ENCODE measurements at places on chromosomes 12 and 14. TPM values are rescaled to one million over a fixed set of nuclear protein-coding genes. Genes with fewer than 3 reads are reported as not detected.

LMO3 gene
- total RNA-seq = 45.4 TPM

COX8C gene
- not detected for total RNA-seq

FGF6 gene
- not detected for total RNA-seq

IRAK3 gene
- total RNA-seq = 29.8 TPM

DNAJC22 gene
- total RNA-seq = 0.68 TPM

SYNDIG1L gene
- 0.21 TPM for total RNA-seq

VRTN gene
- total RNA-seq = not detected

AKAP5 gene
- 2.8 TPM for total RNA-seq

DNA sequence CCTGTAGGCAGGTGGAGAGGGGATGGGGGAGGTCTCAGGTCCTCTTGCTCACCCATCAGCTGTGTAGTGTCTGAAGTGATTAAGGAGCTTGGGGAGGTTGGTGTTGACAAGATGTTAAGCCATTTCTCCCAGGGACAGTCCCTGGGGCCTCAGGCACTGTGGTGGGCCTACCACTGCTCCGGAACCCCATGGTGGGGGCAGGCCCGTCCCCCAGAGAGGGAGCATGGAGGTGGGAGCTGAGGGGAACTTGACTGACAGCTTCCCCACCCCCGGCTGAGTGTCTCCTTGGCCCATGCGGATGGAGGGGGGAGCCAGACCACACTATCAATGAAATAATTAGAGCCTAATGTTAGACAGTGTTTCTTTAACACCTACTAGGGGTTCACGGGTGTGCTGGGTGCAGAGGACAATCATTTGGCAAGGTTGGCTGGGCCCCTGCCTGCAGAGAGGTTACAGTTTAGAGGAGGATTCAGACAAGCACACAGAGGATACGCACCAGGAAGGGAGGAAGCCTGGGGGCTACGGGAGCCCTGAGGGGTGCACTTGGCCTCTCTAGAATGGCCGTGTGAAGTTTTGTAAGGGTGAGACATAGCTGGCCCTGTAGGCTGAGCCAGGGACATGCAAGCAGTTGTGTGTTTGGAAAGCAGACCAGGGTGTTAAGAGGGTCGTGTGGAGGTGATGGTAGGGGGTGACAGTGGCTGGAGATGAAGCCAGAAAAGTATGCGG is 19.3 kb upstream of the KRT80 start:
- DNase-seq = no peak

- DNase-seq = no peak
These were observed 414.0 kb upstream of the FLRT2 start for GRCh38 chr14:85115921-85116320.

- no peak for DNase-seq
These were observed 45.5 kb downstream of the EML1 start for GRCh38 chr14:99838639-99839134.

DNA sequence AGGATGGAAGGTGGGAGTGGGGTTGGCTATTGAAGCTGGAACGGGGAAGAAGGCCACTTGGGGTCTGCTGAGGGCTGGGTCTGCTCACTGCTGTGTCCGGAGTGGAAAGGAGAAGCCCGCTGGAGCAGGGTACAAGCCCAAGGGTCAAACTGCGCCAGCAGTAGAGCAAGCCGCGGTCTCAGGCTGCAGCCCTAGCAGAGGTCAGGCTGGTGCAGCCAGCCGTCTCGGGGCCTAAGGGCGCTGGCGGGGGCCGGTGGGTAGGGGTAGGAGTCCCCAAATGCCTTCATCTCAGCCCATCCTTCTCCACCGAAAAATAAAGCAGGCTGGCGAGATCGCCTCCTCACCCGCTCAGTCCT is 718 bp upstream of the JDP2 start:
- DNase-seq = no peak

- DNase-seq = no peak
These were observed 512 bp downstream of the POU6F1 start for GRCh38 chr12:51217133-51217967.

DNA sequence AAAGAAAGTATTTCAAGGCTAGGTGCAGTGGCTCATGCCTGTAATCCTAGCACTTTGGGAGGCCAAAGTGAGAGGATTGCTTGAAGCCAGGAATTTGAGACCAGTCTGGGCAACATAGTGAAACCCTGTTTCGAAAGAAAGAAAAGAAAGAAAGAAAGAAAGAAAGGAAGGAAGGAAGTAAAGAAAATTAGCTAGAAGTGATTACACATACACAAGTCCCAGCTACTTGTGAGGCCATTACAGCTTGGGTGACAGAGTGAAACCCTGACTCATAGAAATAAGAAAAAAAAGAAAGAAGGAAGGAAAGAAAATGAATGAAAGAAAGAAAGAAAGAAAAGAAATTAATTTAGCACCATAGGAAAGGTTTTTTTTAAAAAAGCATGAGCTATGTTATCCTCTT is 33.3 kb upstream of the PPP1CC start:
- no peak for DNase-seq

GRCh38 chr12:108235197-108235984 is 103.7 kb downstream of the CMKLR1 start:
- DNase-seq = no peak

- DNase-seq = no peak
These were observed 680 bp downstream of the NECAP1 start for GRCh38 chr12:8082808-8083100.

GRCh38 chr12:3557116-3557697 is 66.2 kb downstream of the PRMT8 start:
- DNase-seq = no peak

- no peak for DNase-seq
These were observed 141.5 kb downstream of the CAND1 start for GRCh38 chr12:67410667-67411067.

DNA sequence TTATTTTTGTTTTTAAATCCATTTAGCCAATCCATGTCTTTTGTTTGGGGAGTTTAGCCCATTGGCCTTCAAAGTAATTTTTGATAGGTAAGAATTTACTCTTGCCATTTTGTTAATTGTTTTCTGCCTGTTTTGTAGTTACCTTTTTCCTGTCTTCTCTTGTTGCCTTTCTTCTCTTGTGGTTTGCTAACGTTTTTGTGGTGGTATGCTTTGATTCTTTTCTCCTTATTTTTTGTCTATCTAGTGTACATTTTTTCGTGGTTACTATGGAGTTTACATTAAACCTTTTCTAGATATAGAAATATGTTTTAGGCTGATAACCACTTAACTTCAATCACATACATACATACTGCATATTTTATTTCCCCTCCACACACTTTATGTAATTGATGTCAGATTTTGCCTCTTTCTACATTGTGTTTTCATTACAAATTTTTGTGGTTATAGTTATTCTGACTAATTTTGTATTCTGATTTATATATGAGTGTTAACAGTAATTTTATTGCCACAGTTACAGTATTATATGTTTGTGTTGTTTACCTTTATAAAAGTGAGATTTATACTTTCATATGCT is 19.2 kb upstream of the PPP1R12A start:
- no peak for DNase-seq

DNA sequence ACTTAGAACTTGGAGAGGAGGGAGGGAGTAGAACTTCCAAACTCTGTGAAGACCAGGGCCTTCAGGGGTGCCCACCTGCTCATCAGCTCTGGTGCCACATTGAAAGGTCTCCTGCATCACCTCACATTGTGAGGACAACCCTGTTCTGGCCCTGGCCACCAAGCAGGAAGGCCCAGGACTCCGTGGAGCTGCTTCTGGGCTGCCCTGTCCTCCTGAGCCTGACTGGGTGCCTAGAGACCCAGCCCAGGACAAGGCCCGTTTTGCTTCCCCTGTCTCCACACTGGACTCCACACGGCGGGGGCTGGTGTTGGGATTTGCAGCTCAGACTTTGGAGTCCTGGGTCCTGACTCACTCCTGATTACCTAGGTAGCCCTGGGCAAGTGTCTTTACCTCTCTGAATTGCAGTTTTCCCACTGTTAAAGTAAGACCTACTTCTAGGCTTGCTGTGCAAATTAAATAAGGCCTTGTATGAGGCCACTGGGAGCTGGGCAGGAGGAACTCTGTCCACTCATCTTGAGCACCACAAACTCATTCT is 12.5 kb upstream of the KRT82 start:
- DNase-seq = no peak

- DNase-seq = no peak
These were observed 8.3 kb downstream of the CDKL1 start for GRCh38 chr14:50388256-50388931.

GRCh38 chr12:45863332-45863731 is 127.0 kb downstream of the SCAF11 start:
- DNase-seq = no peak

DNA sequence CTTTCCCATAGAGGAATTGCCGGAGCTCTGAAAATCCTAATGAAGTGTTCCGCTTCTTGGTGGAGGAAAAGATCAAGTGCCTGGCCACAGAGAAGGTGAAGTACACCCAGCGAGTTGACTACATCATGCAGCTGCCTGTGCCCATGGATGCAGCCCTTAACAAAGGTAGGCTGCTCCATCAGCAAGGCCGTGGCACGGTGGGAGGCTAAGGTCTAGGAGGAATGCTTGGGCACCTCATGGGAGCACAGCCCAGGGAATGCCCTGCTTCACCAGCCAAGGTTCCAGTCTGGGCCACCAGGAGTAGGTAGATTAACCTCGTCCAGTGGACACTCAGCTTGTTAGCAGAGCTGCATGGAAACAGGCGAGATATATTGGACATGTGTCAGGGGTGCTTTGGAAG is 6.4 kb upstream of the TPI1 start:
- no peak for DNase-seq

DNA sequence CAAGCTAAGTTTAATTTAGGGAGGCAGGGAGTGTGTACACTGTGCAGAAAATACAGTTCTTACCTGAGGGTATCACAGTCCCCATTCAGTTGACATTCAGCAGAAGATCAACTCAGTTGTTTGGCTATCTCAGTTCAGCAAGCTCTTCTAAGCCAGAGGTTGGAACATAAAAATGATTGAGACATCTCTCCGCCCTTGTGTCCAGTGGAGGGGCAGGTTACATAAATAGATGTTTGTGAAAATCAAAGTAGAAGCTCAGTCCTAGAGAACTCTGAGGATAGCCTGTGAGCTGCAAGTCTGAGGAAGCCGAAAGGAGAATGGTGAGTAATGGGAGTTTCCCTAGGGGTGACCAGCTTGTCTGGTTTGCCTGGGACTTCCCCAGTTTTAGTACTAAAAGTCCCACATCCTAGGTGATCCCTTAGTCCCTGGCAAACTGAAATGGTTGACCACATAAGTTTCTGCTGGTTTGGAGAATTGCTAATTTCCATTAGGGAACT is 251.4 kb upstream of the ATP2B1 start:
- DNase-seq = no peak

DNA sequence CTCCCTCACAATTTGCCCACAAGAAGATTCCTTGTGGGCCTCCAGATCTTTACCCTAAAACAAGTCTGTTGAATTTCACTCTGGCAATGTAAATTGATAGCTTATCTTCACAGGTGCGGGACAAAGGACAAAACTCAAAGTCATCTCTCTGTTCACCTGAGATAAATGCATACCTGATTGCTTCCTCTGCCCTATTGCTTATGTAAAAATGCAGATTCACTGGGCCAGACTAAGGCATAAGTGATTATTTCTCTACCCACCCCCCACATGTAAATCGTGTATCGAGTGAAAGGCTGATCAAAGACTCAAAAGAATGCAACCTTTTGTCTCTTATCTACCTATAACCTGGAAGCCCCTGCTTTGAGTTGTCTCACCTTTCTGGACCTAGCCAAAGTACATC is 316.8 kb downstream of the SSPN start:
- no peak for DNase-seq

DNA sequence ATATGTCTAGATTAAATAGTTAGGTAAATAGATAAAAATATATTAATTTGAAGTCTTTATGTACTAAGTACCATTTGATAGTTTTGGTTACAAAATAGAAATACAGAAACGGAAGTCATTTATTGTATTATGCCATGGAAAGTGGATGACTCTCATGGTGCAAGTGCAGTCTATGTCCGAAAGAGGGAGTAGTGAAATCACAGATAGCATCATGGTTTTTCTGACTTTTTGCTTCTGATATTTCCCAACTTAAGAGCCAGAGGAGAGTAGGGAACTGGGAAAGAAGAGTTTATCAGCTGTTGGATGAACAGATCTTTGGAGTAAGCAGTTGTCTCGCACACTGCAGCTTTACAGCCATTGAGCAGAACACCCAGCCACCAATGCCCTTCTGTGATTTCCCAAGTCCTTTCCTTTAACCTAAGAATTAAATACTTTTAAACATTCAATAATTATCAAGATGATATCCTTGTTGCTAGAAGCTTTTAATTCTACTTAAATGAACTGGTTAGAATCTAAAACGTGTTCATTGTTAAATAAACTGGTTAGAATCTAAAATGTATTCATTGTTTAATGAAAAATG is 18.4 kb upstream of the SRGAP1 start:
- no peak for DNase-seq

DNA sequence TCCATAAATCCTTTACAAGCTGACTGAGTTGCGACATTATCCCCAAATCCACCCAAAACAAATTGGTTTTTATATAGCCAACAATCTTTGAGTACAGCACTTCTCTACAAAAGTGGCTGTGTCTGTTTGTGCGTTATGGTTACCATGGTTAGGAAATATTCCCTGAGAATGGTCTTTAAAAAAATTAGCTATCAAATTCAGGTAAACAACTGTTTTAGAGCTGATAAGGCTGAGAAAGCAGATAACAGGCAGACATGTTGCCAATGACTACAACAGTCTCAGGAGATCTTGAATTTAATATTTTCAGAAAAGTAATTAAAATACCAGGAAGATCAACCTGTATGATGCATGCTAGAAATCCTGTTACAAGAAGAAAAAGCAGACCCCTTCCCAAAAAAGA is 248.0 kb downstream of the RASSF9 start:
- DNase-seq = no peak

GRCh38 chr12:110366321-110367142 is 37.0 kb downstream of the ANAPC7 start:
- DNase-seq = no peak

DNA sequence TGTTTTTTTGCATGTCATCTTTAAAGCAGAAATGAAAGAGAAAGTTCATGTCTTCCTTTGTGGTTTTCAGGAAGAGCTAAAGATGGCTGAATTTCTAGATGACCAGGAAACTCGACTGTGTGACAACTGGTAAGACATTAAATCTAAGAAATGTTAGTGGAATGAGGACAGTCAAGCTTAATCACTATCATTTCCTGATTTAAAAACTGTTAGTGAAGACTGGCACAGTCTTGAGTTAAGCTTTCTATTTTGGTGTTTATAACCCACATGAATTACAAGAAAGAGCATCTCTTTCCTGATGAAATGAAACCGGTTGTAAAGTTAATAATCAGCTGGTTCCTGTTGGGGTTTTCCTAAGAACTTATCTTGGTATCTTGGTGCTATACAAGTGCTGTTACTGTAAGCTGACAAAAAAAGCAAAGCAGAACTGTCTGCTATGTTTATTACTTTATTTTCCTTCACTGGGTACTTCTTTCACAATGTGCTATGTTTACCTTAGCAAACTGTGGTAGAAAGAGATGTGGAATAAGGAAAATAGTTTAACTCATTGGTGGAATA is 5.2 kb downstream of the TRAFD1 start:
- no peak for DNase-seq

DNA sequence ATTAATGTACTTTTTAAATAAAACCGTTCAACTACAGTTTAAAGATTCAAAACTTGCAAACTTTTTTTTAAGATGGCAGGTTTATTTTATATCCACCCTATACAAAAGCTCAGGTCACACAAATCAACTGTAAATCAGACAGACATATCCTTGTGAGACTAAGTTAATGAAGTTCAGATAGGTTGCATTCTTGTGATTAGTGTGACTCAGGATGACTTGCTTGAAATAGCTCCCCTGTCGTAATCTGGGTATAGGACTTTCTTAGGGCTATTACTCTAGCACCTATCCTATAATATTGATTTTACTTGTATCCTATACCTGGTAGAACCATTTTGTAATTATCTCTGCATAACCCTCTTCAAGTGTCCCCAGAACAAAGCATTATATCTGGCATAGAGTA is 9.5 kb upstream of the PRKD1 start:
- no peak for DNase-seq

- no peak for DNase-seq
These were observed 174.5 kb downstream of the DACT1 start for GRCh38 chr14:58812050-58812910.

Data from thoracic aorta (tissue), 2 donors.